ENCODE measurements at places on chromosomes 5 and 9.

- DNase-seq, result no peak
Measured at GRCh38 chr9:7284117-7284516, 515.5 kb downstream of the DMAC1 start.

DNA sequence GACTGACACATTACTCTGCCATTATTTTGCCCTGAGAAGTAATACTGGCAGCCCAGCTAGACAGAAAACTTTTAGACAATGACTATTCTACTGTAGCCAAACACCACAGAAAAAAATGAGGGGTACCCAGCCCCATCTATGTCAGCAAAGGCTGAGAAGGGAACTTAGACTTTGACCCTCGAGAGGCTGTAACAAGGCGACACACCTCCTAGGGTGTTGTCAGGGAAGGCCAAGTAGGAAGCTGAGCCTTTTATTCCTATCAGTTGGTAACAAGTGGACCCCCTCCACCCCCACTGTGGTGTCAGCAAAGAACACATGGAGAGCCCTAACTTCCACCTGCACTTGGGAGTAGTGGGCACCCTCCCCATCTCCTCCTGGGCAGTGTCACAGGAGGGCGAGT, 55.6 kb downstream of the SPTLC1 start:
- no peak for DNase-seq

DNA sequence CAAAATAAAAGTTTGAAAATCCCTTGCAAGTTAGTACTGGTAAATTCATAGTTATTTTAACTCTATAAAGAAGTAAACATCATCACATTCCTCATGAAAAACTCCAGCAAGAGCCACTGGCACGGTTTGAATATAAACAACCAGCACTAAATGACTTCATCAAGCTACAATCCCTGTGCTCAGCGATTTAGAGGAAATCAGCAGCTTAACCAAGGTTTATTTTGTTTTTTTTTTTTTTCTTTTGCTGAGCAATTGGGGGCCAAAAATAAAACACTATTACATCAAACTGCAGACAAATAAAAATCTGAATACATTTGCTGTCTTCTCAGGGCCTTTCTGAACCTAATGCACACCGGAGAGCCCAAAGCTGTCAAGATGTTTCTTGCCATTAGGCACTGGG, 106.2 kb upstream of the SLC24A2 start:
- no peak for DNase-seq

DNA sequence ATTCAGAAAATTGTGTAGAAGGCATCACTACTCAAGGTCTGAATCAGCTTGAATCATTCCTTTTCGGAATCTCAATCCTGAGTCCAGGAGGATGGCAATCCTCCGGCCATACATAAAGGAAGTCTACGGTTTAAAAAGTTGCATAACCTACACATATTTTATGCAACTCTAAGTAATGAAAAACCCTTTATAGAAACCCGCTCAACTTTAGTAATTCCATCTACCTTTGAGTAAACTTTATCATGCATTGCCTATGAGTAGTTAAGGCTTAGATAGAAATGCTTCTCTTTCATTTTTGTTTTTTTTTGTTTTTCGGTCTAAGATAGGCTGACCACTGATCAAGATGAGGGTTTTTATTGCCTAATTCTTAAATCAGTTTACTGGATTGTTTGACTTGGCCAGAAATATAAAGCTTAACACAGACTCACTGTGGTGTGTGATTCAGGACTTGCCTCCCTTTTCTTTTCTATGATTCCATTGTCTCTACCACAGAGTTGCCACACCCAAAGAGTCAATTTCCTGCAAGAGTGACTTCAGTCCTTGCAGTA, 85.0 kb downstream of the LURAP1L start:
- no peak for DNase-seq

DNA sequence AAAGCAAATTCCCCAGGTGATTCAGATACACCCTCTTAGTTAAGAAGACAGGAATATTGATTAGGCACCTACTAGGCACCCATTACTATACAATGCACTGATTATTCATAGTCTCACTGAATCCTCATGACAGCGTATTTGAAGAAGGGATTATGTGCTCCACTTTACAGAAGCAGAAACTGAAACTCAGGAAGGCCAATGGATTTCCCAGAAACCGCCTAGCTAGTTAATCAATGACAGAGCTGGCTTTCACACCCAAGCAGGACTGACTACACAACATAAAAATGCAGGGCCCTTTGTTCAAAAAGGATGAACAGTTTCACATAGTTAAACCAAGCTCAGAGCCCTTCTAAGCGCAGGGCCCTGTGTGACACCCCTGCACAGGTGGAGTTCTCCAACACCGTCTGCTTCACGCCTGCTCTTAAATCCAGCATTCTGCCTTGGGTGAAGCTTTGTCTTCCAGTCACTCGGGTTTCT, 117.3 kb downstream of the TTLL11 start:
- DNase-seq, result no peak

GRCh38 chr5:38821679-38822078, 24.1 kb upstream of the OSMR start:
- no peak for DNase-seq

DNA sequence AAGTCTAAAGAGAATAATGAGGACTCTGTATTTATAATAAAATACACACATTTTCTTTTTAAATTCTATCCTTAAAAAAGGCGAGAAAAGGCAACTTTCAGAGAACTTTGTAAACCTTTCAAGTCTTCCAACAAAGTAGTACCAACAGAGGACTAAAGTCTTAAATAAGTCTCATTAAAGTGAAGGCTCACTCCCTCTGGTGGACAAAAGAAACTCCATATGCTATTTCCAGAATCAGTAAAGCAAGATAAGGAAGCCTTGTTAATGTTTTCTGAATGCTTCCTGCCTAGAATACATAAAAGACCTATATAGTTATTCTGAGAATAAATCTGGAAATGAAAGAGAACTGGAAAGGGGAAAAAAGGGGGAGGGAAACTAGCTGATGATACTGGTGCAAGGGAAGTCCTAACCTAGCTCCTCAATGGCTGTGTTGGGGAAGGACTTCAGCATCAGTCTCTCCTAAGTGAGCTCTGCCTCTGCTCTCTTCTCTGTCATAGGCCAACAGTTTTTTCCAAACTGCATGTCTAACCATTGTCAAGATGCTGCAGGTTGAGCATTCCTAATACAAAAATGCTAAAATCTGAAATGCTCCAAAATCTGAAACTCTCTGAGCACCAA, 7.2 kb downstream of the HMGCS1 start:
- no peak for DNase-seq

- DNase-seq, result no peak
Measured at GRCh38 chr9:96557921-96558320, 61.7 kb downstream of the CDC14B start.

DNA sequence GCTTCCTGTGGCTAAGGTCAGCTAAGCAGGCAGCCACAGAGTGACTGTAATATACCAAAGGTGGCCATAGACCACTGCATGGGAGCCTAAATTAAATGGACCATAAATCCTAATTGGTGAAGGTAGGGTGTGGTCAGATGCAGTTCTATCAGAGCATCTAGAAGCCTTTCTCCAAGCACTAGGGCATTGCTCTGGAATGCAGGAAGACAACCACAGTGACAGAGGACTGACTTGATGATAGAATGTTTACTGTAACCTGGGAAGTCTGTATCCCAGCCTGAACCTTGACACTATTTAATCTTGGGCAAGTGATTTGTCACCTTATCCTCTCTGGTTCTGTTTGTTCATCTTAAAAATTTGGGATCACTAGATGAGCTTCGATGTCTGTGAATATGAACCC, 2.3 kb downstream of the FBXO38 start:
- no peak for DNase-seq

DNA sequence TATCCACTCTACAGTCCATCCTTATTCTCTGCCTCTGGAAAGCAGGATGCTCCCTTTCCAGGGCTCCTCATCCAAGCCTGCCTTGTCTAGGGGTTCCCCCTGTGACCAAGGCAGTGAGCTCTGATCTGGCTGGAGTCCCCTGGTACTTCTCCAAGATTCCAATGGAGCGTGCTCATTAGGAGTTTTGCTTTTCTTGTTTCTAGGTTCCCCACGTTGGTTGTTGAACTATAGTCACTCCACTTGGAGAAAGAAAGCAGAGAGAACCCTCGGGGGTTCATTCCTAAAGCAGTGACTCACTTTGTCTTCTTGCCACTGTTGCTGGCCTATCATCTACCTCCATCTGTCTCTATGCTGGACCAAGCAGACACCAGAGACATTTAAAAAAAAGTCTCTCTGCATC, 192.6 kb downstream of the TLE4 start:
- no peak for DNase-seq

DNA sequence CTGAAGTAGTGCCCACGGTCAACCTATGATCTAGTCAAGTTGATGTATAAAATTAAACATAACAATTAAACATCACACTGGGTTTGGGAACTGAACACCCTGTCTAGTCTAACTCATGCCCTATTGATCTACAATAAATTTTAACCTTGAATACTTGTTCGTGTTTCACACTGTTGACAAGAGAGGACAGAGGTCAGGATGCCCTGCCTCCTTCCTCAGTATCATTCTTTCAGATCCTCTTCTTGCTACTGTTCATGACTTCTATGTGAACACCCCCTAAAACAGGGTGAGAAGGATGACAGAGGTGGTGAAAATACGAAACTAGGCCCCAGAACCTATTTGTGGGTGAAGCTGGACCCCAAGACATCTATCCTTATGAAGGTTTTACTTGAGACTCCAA, 8.1 kb upstream of the MAT2B start:
- no peak for DNase-seq

- DNase-seq, result peak; percentile 54
Measured at GRCh38 chr9:110427497-110428104, 89.9 kb upstream of the TXNDC8 start.

DNA sequence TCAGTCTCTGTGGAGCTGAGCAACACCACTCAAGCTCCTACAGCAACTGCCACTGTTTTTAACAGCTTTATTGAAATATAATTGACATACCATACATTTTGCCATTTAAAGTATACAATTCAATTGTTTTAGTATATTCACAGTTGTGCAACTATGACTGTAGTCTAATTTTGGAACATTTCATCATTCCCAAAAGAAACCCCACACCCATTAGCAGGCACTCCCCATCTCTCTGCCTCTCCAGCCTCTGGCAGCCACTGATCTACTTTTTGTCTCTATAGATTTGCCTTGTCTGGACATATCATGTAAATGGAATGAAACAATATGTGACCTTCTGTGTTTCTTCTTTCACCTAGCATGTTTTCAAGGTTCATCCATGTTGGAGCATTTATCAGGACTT, 43.5 kb downstream of the RUSC2 start:
- no peak for DNase-seq

DNA sequence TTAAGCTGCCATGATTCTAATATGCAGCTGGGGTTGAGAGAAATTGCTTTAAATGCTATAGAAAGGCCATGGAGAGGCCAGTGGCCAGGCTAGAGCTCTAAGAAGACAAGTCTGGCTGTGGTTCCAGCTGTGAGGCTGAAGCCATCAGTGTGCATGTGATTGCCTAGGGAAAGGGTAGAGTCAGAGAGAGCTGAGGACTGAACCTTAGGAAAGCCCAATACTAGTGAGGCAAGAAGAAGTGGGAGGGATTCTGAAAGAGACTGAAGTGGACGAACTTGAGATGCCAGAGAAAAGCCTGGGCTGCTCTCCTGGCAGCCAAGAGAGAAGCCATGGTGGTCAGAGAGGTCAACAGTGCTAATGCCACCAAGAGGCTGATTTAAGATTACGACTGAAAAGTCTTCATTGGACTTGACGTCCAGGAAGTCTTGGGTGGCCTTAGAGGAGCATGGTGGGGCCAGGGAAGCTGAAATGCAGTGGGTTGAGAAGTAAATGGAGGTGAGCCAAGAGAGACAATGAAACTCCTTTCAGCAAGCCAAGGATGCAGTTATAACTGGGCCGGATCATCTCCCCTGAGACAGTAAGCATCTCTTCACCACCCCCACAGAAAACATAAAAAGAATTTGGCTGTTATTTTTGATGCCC, 133.2 kb downstream of the TMEM174 start:
- DNase-seq, result no peak

GRCh38 chr9:93123561-93124283, 10.3 kb downstream of the NINJ1 start:
- DNase-seq, result no peak

- DNase-seq, result no peak
Measured at GRCh38 chr5:134143431-134143830, 28.9 kb downstream of the TCF7 start.

DNA sequence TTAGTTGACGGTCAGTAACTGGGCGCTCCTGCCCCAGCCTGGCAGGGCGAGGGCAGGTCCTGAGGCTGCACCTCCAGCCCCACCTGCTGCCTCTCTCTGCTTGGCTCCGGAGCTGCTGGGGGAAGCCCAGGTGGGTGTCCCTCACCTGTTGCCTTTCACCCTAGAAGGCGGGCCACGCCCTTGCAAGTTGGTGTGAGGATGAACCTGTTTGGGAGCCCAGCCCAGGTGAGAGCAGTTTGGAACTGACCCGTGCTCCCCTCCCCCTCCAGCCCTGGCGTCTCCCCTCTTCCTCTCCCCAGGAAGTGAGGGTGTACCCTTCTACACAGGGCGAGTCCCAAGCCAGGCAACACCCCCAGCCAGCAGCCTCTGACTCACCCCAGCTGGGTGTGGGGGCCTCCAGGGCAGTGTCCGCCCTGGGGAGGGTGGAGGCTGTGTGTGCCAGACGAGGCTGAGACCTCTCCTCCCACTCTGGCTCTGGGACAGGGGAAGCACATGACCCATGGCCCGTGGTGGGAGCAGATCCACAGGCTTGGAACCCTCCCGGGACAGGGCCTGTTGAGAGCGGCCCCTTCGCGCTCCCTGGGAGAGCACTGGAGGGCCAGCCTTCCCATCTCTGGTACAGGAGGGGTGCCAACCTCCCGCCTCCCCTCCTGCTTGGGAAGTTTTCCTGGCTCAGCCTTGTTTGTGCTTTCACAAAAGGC, 10.4 kb downstream of the LRRC8A start:
- no peak for DNase-seq

GRCh38 chr5:37248421-37248969, 681 bp downstream of the CPLANE1 start:
- DNase-seq, result peak; percentile 19

DNA sequence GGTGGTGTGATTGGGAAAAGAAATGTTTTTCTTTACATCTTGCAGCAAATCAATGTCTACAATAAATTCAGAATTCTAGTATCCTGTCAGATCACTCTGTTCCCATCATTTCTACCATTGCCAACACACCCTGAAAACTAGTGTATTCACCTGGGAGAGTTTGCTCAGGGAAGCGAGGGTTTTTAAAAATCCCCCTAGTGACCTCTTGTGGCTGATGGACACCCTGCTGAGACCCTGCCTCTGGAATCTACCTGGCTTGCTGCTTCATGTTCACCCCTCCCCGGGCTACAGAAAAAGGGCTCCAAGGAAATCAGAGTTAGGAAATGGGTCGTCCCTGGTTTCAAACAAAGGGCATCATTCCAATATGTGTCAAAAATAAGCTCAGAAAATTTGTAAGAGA, 21.4 kb upstream of the ALDOB start:
- no peak for DNase-seq

DNA sequence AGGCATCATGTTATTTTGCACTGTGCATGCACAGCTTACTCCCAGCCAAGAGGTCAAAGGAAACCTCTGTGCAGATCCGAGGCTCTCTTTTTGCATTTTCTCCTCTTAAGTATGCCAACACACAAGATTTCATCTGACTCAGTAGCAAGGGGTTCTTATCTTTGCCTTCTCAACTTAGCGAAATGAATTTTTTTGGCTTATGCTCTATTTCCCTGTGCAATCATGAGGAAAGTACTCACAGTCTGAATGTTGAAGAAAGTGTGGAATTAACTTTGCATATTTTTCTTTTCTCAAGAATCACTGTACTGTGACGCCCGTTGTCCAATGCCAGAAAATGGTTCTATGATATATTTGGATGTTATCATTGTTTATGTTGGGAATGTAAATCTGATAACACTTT, 173.5 kb upstream of the FBXL7 start:
- no peak for DNase-seq
